ENCODE measurements at places on chromosomes 11 and 22. TPM values are rescaled to one million over a fixed set of nuclear protein-coding genes. Genes with fewer than 3 reads are reported as not detected.

DNA sequence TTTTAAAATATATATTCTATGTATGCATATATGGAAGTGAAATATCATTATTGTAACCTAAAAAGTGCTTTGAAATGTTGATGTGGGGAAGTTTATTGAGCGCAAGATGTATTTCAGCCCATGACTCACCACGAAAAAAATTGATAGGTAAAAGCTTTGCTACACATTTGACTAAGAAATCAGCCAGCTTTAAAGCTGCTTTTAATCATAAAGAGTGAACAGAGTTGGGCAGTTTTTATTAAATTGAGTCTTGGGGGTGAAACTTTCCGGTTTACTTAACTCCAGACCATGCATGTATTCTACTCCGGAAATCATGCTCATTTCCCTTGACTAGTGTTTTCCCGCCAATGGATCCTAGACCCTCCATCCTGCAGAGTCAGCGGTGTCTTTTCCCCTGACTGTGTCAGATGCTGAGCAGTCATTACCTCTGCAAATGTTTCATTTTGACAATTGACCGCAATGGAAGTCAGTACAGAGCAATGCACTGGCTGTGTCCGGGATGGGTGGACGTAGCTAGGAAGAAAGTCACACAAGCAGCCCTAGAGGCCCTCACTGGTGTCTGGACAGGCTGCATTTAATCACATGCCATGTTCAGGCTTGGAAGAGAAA is 47.2 kb upstream of the MPEG1 start:
- no peaks in the 10 kb centered on the region for H3K27me3 ChIP-seq
- H3K4me3 ChIP-seq: no peak overlapping the region
- H3K36me3 ChIP-seq: no peaks in the 10 kb centered on the region

DNA sequence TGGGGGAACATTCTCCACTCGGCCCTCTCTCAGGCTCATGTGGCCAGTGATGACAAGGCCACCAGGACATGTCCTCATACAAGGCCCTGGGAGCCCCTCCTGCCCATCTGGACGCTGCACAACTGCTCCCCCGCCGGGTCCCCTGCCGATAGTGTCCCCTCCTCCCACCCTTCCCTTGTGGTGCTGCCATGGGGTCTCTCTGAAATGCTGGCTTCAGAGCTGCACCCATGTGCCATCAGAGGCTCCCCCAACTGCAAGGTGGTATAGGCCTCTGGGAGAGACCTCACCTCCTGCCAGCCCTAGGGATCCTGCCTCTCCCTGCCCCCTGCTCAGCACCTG is 113.0 kb downstream of the KCNQ1OT1 start:
- H3K27me3 ChIP-seq: no peaks in the 10 kb centered on the region
- no peak overlapping the region for H3K27ac ChIP-seq
- H3K36me3 ChIP-seq: peaks cover 39% of the 10 kb centered on the region
- no peak overlapping the region for H3K4me3 ChIP-seq

GRCh38 chr11:1274501-1274900 is 34.9 kb downstream of the TOLLIP start:
- peaks cover 4% of the 10 kb centered on the region for H3K4me1 ChIP-seq
- no peaks in the 10 kb centered on the region for H3K27me3 ChIP-seq
- DNase-seq: no peak
- H3K27ac ChIP-seq: no peak overlapping the region
- no peak overlapping the region for H3K4me3 ChIP-seq
- H3K36me3 ChIP-seq: peaks cover 72% of the 10 kb centered on the region

DNA sequence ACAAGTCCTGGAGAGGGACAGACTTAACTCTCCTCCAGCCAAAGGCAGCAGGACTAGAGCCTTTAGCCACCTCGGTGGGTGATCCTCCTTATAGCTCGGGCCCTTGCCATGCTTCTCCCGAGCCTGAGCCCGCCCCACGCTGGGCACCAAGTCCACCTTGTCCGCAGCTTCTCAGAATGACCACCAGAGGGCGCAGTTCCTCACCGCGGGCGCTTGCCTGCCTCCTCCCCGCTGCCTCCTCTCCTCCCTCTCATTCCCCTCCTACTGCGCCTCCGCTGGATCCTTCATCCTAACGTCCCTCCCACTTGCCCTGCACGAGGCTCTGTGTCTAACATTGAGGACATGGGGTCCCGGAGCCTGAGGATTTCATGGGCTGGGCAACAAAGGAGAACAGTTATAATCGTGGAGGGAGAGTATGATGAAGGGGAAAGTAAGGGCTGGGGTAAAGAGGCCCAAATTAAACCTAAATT is 11.3 kb upstream of the MOGAT2 start:
- no peaks in the 10 kb centered on the region for H3K36me3 ChIP-seq
- no peak overlapping the region for H3K27ac ChIP-seq
- H3K4me1 ChIP-seq: peaks cover 17% of the 10 kb centered on the region
- H3K27me3 ChIP-seq: no peaks in the 10 kb centered on the region
- H3K4me3 ChIP-seq: peak overlapping the region; percentile 13

DNA sequence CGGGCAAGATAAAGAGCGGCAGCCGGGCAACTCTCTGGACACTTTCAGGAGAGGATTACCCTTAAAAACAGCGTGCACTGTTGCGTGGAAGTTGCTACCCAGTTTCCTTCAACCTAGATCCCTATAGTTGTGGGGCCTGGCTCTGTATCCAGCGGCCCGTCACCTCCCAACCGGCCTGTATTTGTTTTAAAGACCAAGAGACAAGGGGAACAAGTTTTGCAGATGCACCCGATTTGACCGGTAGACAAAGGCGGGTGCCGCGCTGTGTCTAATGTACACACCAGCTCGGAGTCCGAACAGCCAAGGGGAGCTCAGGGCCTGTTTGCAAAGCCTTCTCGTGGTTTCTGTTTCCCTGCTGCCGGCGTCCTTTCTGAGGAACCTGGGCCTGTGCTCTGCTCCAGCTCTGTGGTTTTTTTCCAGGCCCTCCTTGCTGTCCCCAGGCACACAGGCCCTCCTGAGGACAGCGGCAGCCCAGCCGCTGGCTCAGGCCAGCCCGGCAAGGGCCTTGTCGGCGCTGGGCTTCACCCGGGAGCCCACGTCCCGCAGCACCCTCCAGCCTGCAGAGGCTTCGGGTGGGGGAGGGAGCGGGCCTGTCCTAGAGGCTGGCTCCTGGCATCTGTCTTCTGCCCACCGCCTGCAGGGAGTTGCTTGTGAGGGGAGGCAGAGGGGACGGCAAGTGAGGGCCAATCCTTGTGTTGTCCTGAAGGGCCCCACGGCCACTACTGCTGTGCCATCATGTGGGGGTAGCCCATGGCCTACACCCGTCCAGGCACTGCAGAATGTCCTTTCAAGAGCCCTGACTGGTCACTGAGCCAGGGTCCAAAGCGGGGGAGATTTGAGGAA is 1.4 kb downstream of the TBX1 start:
- H3K27ac ChIP-seq: no peak overlapping the region
- DNase-seq: no peak
- peaks cover 55% of the 10 kb centered on the region for H3K4me1 ChIP-seq
- no peaks in the 10 kb centered on the region for H3K36me3 ChIP-seq
- H3K27me3 ChIP-seq: peaks cover 38% of the 10 kb centered on the region

DNA sequence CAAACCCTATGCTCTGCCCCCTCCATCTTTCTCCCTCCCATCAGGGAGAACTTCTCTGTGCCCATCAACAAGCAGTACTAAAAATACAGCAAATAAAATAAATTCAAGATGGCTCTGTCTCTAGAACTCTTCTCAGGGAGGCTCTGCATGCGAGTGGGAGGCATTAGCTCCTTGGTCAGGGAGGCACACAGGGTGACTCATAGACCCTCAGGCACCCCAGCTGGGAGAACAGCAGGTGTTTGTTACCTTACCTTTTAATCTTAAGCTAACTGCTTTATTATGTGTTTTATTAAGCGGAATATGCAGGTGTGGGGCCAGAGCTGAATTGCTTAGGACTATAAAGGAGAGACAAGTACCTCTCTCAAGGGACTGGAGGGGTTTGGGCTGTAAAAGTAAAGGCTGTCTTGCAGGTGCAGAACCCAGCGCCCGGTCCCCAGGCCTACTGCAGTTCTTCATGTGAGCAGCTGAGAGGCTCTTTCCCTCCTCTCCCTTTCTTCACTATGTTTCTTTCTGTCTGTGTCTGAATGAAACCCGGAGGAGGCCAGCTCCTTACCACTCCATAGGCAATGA is 20.8 kb downstream of the CSNK2A3 start:
- no peaks in the 10 kb centered on the region for H3K27me3 ChIP-seq
- H3K4me3 ChIP-seq: no peak overlapping the region
- DNase-seq: no peak
- no peak overlapping the region for H3K27ac ChIP-seq
- no peaks in the 10 kb centered on the region for H3K4me1 ChIP-seq

- no peak overlapping the region for H3K4me3 ChIP-seq
- H3K27ac ChIP-seq: no peak overlapping the region
- H3K27me3 ChIP-seq: peaks cover 22% of the 10 kb centered on the region
Measured at GRCh38 chr22:21082248-21082647, 36.5 kb downstream of the LRRC74B start.

DNA sequence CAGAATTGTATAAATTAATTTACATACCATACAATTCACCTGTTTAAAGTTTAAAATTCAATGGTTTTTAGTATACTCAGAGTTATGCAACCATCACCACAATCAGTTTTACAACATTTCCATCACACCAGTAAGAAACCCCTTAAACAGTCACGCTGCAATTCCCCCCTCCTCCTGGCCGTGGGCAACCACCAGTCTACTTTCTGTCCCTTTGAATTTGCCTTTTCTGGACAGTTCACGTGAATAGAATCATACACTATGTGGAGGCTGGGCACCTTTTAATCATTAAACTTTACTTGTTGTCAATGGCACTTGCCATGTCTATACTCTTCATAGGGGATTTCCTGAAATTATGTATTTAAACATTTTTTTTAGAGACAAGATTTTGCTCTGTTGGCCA is 20.1 kb upstream of the SWAP70 start:
- H3K4me3 ChIP-seq: no peak overlapping the region
- H3K27me3 ChIP-seq: no peaks in the 10 kb centered on the region

- H3K27me3 ChIP-seq: peaks cover 100% of the 10 kb centered on the region
- H3K27ac ChIP-seq: no peak overlapping the region
- no peak for DNase-seq
- H3K4me1 ChIP-seq: peaks cover 12% of the 10 kb centered on the region
Measured at GRCh38 chr22:36701965-36702621, 1.5 kb downstream of the CACNG2 start.

GRCh38 chr11:18618342-18619025 is 15.7 kb downstream of the SPTY2D1 start:
- peak overlapping the region; percentile 57 for H3K27ac ChIP-seq
- no peak for DNase-seq
- H3K36me3 ChIP-seq: peaks cover 25% of the 10 kb centered on the region
- no peak overlapping the region for H3K4me3 ChIP-seq

DNA sequence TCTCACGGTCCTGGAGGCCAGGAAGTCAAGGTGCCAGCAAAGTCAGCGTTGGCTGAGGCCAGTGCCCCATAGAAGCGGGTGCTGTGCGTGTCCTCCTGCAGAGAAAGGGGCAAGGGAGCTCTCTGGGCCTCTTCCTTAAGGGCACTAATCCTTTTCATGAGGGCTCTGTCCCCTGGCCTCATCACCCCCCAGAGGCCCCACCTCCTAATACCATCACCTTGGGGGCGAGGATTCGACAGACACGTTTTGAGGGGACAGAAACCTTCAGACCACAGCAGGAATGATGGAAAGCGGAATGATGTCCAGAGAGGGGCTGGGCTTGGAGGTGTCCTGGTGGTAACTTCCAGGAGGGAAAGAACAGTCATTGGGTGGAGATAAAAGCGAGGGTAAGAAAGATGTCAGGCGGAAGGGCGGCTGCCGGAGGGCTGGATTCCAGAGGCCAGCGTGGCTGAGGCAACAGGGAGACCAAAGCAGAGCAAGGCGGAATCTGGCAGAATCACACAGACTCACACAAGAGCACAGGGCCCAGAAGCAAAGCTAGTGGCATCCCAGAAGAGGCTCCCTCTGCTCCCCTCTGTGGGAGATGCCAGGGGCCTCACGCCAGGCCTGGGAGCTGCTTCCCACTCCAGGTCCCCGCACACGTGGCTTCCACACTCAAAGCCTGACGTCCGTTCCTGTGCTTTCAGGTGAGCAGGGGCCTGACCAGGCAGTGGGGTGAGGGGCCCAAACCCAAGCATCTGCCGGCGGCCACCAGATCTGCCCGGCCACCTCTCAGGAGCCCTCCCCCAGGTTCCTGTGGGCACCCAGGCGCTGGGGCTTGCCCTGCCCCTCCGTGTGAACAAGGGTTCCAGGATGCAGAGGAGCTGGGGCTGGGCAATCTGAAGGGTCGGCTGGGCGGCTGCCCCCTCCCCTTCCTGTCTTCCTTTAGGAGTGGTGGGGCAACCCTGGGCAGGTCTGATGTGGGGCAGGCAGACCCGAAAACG is 784.5 kb downstream of the BRD1 start:
- no peaks in the 10 kb centered on the region for H3K27me3 ChIP-seq
- no peak overlapping the region for H3K27ac ChIP-seq
- H3K36me3 ChIP-seq: no peaks in the 10 kb centered on the region
- H3K4me1 ChIP-seq: no peaks in the 10 kb centered on the region
- H3K4me3 ChIP-seq: no peak overlapping the region
- no peak for DNase-seq

- H3K4me3 ChIP-seq: no peak overlapping the region
- H3K36me3 ChIP-seq: no peaks in the 10 kb centered on the region
- peaks cover 5% of the 10 kb centered on the region for H3K27me3 ChIP-seq
- no peaks in the 10 kb centered on the region for H3K4me1 ChIP-seq
- H3K27ac ChIP-seq: no peak overlapping the region
Measured at GRCh38 chr22:35102663-35103062, 36.7 kb downstream of the ISX start.

DNA sequence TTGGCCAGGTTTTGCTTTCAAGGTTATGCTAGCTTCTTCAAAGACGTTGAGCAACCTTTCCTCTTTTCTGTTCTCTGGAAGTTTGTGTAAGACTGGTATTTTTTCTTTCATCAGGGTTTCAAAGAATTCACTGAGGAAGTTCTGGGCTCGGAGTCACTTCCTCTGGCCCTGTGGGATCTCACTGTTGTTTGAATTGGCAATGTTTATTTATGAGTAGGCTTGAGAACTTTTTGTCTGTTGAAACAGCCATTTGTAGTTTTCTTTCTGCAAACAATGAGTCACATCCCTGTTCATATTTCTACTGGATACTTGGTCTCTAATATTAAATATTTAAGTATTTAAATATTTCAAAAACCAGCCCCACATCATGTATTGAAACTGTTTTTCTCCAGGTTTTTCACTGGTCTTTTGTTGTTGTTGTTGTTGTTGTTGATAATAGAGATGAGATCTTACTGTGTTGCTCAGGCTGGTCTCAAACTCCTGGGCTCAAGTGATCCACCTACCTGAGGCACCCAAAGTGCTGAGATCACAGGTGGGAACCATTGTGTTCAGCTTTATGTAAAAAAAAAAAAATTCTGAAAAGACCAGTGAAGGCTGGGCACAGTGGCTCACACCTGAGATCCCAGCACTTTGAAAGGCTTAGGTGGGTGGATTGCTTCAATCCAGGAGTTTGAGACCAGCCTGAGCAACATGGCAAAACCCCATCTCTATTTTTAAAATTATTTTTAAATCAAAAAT is 26.9 kb downstream of the SUSD2 start:
- H3K36me3 ChIP-seq: no peaks in the 10 kb centered on the region
- peak overlapping the region; percentile 88 for H3K27ac ChIP-seq
- peaks cover 27% of the 10 kb centered on the region for H3K4me1 ChIP-seq
- H3K4me3 ChIP-seq: no peak overlapping the region

- no peaks in the 10 kb centered on the region for H3K36me3 ChIP-seq
- H3K4me1 ChIP-seq: no peaks in the 10 kb centered on the region
- H3K27ac ChIP-seq: no peak overlapping the region
- H3K27me3 ChIP-seq: no peaks in the 10 kb centered on the region
- no peak overlapping the region for H3K4me3 ChIP-seq
Measured at GRCh38 chr11:132028380-132029240, 658.2 kb downstream of the NTM start.

DUSP18 gene
- total RNA-seq: 16.7 TPM

LDLRAD3 gene
- total RNA-seq: 11.3 TPM

OR51B2 gene
- not detected for total RNA-seq

LRRC32 gene
- 24.3 TPM for total RNA-seq
